Activated CD4-positive, alpha-beta memory T cell treated with anti-CD3 and anti-CD28 coated beads for 36 hours (primary cell): ENCODE measurements at places on chromosomes 13 and 19.

GRCh38 chr19:43454031-43454430 lies 11.4 kb downstream of the LYPD3 start:
- no peak for DNase-seq

DNA sequence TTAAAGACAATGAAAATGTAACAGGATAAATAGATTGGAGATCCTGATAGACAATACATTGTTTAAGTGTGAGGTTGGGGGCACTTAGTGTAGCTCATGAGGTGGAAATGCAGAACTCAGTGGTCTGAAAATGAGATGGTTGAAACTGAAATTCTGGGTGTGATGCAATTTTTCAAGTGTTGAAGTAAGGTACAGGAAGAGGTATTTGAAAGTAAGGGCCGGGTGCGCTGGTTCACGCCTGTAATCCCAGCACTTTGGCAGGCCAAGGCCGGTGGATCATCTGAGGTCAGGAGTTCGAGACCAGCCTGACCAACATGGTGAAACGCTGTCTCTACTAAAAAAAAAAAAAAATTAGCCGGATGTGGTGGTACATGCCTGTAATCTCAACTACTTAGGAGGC lies 113.0 kb downstream of the UFM1 start:
- no peak for DNase-seq

- no peak for DNase-seq
These were observed 71.3 kb downstream of the SLC7A1 start for GRCh38 chr13:29524176-29524575.

DNA sequence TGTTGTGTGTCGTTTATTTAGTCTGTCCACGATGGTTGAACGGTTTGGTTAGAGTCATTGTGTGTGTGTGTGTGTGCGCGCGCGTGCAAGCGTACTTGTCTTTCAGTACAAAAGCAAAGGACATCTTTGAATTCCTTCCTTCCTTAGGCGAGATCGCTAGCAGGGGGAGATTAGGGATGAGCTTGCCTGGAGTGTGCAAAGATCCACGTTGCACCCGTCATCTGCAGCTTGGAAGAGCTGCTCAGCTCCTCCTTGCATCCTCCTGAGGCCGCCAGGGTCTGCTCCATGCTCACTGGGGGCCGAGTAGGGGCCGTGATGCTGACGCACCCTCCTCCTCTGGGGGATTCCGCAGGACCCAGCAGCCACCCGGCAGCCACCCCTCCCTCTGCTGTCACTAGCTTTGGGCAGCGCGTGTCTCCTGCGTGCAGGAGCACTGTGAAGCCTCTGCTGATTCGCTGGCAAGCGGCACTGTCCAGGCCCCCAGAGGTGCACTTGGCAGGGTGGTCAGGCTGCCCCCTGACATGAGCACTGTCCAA lies 137.3 kb downstream of the KDM4B start:
- DNase-seq: no peak

GRCh38 chr13:22846551-22846950 lies 334.2 kb upstream of the SGCG start:
- no peak for DNase-seq

DNA sequence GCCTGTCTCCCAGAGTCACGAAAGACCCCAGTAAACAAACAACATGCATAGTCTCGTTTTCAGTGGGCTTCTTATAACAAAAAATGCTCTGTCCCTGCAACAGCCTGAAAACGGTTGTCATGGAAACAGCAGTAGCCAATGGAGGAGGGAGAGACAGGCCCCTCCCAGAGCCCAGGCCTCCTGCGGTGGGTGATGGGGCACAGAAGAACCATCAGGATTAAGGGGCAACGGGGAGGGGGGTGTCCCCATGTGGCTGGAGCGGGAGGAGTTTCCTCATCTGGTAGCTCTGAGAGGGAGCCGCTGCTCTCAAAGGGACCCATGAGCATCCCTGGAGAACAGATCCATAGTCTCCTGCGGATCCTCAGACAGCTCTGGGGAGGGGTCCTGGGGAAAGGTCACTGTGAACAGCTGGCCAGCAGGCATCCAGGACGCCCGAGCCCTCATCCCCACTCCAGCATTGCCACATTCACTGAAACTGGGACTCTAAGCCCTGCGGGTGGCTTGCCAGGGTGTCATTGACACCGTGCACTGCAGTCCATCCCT lies 37.5 kb upstream of the PNMA8B start:
- DNase-seq: no peak

GRCh38 chr13:107006661-107007060 lies 438.7 kb upstream of the ARGLU1 start:
- no peak for DNase-seq

- no peak for DNase-seq
These were observed 217.6 kb downstream of the PCCA start for GRCh38 chr13:100306434-100306999.

DNA sequence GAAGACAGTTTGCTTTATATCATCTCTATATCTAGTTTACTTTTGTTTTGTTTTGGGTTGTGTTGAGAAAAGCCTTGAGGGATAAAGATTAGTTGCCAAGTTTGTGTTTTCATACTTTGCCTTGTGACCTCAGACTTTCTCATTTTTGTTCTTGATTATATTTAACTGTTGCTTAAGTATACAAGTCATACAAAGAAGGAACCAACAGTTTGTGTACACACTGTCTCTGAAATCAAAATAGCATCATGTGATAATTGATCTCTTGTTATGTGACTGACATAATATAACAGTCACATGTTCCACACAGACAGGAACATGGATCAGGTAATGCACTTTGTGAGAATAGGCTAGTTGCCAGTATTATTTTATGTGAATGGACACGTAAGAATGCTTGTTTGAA lies 70.8 kb downstream of the SHISA2 start:
- no peak for DNase-seq

GRCh38 chr19:37933937-37934358 lies 26.9 kb downstream of the SIPA1L3 start:
- no peak for DNase-seq

- DNase-seq: no peak
These were observed 19.3 kb upstream of the EHD2 start for GRCh38 chr19:47693903-47694302.

- DNase-seq: no peak
These were observed 10.6 kb upstream of the RAB20 start for GRCh38 chr13:110571896-110572777.

GRCh38 chr13:40116008-40116407 lies 460.5 kb downstream of the COG6 start:
- peak; percentile 77 for DNase-seq

DNA sequence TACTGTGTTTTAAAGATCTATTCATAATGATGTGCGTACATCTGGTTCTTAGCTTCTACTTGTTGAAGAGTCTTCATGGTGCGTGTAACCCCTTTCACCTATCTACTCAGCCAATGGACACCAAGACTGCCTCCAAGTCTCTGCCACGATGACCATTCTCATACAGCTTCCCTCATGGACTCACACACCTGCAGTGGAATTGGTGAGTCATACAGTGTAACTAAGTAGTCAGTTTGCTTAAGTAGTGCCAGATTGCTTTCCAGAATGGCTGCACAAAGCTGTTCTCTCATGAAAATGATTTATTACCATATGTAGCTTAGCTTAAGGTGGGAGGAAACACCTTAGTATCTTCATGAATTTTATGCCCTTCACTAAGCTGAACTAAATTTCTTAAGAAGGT lies 112.3 kb downstream of the AKAP11 start:
- DNase-seq: no peak

- no peak for DNase-seq
These were observed 56.4 kb downstream of the SIPA1L3 start for GRCh38 chr19:37963190-37963936.

DNA sequence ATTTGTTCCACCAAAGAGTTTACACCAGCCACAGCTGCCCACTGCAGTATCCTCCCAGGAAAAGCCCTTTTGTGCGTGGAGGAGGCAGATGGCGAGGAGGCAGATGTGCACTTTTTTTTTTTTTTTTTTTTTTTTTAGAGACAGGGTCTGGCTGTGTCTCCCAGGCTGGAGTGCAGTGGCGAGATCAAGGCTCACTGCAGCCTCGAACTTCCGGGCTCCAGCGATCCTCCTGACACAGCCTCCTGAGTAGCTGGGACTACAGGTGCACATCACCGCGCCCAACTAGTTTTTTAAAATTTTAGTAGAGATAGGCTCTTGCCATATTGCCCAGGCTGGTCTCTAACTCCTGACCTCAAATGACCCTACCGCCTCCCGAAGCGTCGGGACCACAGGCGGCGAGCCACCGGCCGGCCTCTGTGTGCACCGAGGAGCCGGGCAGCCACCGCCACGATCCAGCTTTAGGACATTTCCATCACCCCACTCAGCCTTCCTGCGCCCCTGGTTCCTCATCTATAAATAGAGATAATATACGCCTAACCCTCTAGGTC lies 563 bp upstream of the PDCD5 start:
- no peak for DNase-seq

DNA sequence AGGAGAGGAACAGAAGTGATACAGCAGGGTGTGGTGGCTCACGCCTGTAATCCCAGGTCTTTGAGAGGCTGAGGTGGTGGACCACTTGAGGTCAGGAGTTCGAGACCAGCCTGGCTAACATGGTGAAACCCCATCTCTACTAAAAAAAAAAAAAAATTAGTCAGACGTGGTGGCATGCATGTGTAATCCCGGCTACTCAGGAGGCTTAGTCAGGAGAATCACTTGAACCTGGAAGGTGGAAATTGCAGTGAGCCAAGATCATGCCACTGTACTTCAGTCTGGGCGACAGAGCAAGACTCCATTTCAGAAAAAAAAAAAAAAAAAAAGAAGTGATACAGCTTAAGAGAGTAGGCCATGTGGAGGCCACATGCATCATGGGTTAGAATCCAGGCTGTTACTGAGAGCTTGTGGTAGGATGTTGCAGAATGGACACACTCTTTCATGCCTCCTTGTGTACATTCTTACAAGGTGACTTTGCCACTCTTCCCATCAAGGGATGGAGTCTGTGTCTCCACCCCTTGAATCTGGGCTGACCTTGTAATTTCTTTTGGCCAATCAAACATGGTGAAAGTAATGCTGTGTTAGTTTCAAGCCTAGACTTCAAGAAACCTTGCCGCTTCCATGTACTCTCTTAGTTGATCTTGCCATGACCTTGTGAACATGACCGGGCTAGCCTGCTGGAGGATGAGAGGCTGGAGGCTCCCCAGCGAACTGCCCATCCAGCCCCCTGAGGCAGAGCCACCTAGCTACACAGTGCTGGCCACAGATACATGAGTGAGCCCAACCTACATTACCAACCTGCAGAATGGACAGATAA lies 12.3 kb downstream of the FAM187B start:
- DNase-seq: peak; percentile 30

- DNase-seq: no peak
These were observed 836 bp upstream of the VPS36 start for GRCh38 chr13:52451135-52451804.

GRCh38 chr19:42272989-42273406 lies 3.9 kb downstream of the CIC start:
- DNase-seq: no peak

GRCh38 chr19:23403581-23404324 lies 8.5 kb upstream of the ZNF91 start:
- no peak for DNase-seq

- peak; percentile 52 for DNase-seq
These were observed 64.3 kb downstream of the CACNA1A start for GRCh38 chr19:13441810-13442512.

- DNase-seq: no peak
These were observed 5.1 kb downstream of the NFKBIB start for GRCh38 chr19:38904581-38905539.

- no peak for DNase-seq
These were observed 3.0 kb upstream of the TNNT1 start for GRCh38 chr19:55152017-55152416.

GRCh38 chr13:112333756-112334543 lies 42.2 kb upstream of the SPACA7 start:
- DNase-seq: no peak

DNA sequence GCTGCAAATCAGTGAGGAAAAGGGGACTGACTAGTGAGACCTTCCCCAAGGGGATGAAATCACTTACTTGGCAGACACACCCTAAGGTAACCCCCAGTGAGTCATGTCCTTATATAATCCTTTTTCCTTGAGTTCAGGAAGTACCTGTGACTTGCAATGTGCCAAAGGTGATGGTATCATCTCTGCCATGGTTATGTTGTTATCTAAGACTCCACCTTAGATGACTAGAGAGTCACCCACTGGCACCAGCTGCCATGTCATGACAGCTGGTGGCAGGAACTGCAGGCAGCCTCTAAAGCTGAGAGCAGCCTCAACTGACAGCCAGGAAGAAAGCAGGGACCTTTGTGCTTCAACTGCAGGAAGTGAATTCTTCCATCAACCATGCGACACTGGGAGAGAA lies 12.5 kb downstream of the PBX4 start:
- DNase-seq: peak; percentile 71

- DNase-seq: no peak
These were observed 102.0 kb downstream of the LRCH1 start for GRCh38 chr13:46654951-46655350.

GRCh38 chr19:31127134-31127967 lies 221.9 kb downstream of the TSHZ3 start:
- DNase-seq: no peak

GRCh38 chr13:41007744-41008128 lies 11.4 kb downstream of the ELF1 start:
- peak; percentile 32 for DNase-seq

DNA sequence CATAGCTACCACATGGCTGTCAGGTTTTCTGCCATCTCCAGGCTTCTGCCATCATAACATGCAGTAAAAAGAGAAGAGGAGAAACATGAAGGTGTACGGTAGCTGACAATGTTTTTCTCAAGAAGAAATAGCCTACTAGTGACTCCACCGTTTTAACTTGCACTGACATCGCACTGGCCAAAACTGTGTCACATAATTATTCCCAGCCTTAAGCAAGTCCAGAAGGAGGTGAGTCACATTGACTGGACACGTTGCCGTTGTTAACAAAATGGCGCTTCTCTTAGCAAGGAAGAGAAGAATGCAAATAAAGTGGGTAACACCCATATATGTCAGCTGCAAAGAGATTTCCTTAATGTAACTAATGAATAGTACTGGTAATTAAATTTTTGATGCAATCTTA lies 810.4 kb upstream of the SLC10A2 start:
- no peak for DNase-seq

DNA sequence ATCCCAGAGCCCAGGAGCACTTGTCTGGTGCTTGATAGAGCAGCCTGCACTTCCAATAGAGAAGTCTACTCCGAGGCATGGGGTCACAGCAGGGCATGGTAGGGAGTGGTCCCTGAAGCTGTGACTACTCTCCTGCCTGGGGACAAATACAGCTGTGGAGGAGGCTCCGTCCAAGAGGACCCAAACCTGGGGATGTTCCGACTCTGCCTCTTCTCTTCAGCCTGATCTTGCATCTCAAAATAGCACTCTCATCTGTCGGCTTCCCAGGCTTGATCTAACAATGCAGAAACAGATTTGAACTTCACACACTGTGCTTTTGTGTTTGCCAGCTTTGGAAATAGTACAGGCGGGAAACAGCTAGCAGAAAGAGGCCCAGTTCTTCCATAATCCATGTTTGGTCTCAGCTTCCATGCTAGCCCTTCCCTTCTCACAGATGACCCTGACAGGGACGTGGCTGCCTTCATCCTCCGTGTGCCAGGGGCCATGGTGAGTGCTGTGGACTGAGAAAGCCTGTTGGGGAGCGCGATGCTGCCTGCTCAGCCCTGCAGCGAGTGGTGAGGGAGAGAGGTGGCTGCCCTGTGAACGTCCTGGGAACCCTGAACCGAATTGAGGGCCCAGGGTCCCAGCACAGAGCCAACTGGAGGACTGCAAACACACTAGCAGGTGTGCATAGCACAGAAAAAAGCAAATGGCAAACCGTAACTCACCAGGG lies 150.3 kb upstream of the GPR12 start:
- no peak for DNase-seq

GRCh38 chr19:28405346-28405742 lies 807.6 kb downstream of the UQCRFS1 start:
- no peak for DNase-seq
